ENCODE measurements at places on chromosomes 13 and 19.

DNA sequence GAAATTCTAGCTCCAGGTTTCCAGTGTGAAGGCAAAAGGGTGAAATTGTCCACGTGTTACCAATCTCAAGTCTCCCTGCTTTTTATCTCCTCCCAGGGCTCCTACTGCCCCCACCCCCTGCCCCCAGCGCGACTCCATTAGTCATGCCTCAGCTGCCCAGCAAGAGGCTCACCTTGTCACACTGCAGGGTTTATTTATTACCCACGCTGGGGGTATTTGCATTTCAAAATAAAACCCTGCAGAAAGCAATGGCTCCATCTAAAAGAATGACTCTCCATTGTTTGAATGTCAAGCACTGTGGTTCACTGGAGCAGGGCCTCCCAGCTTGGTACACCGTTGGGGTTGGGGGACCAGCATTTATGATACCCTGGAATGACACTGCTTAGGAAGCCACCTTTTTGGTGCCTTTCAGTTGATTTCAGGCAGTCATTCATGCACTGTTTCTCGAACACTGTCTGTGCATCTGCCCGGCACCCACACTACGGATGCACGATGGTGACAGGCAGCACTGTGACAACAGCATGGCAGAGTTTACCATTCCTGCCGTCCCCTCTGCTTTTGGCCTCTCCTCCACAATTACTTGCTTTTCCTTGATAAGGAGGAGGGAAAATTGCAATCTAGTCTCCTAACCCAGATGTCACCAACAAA is 9.9 kb upstream of the POP4 start:
- DNase-seq, result peak; percentile 13

DNA sequence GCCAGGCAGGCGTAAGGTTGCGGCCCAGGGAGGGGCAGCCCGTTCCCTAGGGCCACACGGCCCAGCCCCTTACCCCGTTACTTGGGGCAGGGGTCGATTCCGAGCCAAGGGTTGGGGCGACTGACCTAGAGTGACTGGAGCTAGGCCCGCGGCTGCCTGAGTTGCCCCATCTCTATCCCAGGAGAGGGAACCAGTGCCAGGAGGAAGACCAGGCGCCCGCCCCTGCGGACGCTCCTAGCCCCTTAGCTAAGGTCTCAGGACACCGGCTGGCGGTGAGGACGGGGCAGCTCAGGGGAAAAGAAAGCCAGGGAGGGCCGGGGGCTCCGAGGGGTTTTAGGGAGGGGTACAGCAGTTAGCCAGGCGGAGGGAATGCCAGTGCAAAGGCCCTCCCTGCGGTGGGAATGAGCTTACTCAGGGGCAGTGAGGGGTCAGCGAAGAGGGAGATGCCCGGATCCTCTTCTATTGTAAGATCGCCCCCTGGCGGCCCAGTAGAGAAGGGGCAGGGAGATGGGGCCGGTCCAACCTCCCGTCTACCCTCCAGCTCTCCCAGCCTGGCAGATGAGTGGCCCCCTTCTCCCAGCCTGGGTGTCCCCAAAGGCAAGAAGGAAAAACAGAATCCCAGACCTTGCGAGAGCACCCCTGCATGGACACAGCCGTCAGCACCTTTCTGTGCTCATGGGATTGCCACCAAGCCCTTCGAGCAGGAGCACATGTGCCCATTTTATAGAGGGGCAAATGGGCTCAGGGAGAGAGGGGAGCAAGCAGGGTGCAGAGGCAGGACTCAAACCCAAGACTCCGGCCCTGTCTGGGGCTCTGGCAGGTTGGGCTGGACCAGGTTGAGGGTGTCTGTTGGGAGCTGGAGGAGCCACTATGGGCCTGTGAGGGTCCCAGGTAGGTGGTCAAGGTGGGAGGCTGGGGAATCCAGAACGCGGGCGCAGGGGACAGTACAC is 16.3 kb downstream of the CILP2 start:
- no peak for DNase-seq

- DNase-seq, result no peak
Observed at GRCh38 chr13:107867701-107868661, 347.4 kb downstream of the LIG4 start.

GRCh38 chr19:38389101-38389925 is 816 bp downstream of the SPRED3 start:
- peak; percentile 73 for DNase-seq

DNA sequence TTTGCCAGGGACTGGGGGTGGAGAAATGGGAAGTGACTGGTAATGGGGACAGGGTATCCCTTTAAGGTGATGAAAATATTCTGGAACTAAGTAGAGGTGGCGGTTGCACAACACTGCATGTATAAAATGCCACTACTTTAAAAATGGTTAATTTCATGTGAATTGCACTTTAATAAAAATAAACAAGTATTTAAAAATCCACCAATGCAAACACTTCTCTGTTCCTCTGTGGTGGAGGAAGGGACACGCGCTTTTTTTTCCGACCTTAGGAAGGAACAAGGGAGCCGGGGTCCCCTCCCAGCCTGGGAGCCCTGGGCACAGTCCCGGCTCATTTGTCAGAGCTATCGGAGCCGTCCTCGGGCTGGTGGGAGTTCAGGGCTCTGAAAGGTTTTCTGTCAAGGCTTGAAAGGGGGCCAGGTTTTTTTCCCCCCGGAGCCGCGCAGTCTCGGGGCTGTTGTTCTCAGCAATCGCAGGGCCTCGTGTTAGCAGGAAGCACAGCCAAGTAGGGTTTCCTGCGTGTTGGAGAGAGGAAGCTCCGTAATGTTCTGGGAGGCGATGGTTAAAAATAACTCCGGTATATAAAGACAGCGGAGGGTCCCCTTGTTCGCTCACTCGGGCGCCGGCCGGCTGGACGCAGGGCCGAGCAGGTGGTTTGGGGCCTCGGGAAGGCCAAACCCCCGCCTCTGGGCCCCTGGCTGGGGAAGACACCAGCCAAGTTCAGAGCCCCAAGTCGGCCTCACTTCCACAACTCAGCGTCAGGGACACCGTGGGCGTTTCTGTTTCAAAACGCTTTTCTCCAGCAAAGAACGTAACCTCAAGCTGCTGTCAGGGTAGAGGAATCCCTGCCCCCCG is 41.2 kb upstream of the KLF2 start:
- peak; percentile 93 for DNase-seq

DNA sequence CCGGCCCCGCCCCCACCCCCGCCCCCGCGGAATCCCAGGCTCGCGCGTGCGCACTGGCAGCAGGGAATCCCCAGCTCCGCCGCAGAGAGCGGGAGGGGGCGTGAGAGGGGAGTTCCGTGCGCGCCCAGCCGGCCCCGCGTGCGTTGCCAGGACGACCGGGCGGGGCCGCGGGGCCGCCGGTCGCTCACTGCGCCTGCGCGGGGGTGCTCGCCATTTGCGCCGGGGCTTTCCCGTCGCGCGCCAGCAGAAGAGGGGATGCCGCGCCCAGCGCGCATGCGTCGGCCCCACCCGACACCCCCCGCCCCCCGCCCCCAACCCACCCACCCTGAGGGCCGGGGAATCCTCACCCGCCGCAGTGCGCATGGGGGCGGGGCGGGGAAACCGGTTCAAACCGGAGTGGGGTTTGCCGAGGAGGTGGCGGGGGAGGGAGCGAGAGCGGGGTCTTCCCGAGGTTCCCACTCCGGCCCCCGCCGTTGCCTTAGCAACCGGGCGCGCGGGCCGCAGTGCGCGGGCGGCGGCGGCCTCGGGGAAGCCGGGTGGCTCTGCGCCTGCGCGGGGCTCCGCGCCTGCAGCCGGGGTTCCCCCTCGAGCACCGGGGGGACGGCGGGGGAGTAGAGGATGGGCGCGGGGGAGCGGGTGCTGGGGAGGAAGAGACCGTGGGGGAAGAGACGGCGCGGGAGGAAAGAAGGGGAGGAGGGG is 15.1 kb downstream of the CCDC124 start:
- DNase-seq, result peak; percentile 91

DNA sequence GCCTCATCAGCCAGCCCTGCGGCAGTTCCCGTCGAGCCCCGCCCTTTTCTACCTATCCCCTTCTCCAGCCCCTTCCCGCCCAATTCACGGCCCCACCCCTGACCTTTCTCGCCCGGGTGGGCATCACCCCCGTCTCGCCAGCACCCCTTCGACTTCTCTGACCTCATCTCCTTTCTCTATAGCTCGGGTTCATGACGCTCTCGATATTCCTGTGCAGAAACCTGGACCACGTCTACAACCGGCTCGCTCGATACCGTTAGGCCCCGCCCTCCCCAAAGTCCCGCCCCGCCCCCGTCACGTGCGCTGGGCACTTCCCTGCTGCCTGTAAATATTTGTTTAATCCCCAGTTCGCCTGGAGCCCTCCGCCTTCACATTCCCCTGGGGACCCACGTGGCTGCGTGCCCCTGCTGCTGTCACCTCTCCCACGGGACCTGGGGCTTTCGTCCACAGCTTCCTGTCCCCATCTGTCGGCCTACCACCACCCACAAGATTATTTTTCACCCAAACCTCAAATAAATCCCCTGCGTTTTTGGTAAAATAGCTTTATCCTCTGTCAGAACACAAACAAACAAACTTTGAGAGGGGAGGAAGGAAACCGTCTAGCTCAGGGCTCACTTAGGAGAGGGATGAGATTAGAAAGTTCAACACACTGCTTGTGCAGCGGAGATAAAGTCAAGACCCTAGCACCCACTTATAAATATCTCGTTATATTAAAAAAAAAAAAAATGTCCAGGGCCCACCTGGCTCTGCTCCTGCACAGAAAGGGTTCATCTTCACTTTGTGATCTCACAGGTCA is 5.1 kb downstream of the CD37 start:
- peak; percentile 80 for DNase-seq

- no peak for DNase-seq
Observed at GRCh38 chr13:105990256-105990958, 545.1 kb downstream of the EFNB2 start.

DNA sequence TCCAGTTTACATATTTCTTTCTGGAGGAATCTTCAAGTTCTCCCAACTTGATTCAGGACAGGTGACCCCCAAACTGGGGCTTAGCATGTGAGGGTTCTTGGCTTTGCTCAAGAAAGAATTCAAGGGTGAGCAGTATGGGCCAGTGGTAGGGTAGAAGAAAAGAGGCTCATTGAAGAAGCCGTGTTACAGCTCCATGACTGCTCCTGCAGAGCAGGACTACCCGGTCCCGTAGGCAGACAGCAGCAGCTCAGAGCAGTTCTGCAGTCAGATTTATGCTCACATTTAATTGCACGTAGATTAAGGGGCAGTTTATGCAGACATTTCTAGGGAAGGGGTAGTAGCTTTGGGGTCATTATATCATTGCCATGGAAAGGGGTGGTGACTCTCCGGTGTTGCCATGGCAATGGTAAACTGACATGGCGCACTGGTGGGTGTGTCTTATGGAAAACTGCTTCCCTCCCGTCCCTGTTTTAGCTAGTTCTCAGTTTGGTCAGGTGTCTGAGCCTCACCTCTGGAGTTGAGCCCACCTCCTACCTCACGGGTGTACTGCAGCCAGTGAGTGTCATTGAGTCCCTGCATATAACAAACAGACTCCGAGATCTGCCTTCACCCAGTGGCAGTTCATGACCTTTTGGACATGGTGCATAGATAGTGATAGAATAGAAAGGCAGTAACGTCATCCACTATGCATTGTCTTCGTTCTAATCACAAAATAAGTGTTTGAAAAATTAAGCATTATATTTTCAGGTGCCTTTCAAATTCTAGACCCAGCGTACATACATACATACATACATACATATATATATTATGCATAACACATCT is 16.0 kb upstream of the ZNF792 start:
- no peak for DNase-seq

DNA sequence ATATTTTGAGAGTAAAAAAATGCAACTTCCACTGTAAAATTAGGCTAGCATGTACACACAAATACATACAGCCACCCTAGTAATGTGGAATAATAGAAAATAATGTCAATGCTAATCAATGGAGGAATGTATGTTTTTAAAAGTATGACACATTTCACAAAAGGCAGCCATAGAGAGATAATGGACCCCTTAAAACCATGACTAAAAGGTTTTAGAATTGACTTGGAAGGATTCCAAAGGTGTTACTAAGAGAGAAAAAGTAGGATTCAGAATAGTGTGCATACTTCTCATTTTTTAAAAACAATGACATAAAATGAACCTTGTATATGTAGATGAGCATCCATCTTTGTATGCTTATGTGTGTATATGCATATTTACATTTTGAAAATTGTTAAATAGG is 597.9 kb upstream of the PCDH9 start:
- no peak for DNase-seq

- no peak for DNase-seq
Observed at GRCh38 chr19:42089191-42089750, 13.3 kb downstream of the ZNF574 start.

DNA sequence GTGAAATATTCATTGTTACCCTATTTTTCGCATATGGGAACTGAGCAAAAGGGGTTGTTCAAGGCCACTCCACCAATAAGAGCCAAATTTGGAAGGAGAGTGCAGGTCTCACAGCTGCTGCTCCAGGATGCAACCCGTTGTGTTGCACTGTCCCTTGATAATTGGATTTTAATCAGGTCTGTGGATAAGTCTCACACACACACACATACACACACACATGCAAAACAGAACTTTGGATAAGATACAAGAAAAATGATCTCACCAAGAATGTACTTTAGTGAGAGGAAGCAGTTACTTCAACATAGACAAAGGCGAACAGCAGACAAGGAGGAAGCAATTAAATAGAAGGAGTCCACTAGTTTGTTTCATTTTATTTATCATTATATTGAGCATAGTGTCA is 127.3 kb upstream of the EDNRB start:
- DNase-seq, result no peak

GRCh38 chr13:36807616-36808015 is 11.4 kb upstream of the RFXAP start:
- DNase-seq, result no peak

- no peak for DNase-seq
Observed at GRCh38 chr19:38661136-38661535, 13.7 kb downstream of the ACTN4 start.

DNA sequence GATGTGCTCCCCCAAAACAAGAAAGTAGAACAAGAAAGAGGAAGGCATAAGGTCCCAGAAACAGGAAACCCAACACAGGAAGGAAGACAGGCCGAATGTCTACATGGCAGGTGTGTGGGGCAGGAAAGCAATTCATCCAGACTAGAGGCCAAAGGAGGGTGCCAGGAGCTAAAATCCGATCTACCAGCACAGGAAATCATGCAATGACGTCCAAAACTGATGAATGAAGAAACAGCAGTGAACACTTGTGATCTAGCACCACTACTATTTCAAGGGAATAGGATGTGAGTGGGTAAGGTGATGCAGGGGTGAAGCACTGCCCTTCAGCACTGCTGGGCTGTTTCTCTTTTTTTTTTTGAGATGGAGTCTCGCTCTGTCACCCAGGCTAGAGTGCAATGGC is 59.1 kb downstream of the DOCK9 start:
- no peak for DNase-seq
